PC-9 (cell line): ENCODE measurements at places on chromosomes 7 and 10. TPM values are rescaled to one million over a fixed set of nuclear protein-coding genes. Genes with fewer than 3 reads are reported as not detected.

- DNase-seq, result no peak
Observed at GRCh38 chr7:85595750-85596178, 408.9 kb upstream of the SEMA3D start.

- DNase-seq, result no peak
Observed at GRCh38 chr7:65988084-65988483, 6.1 kb upstream of the GUSB start.

- no peak for DNase-seq
Observed at GRCh38 chr7:114806590-114807162, 115.2 kb upstream of the MDFIC start.

DNA sequence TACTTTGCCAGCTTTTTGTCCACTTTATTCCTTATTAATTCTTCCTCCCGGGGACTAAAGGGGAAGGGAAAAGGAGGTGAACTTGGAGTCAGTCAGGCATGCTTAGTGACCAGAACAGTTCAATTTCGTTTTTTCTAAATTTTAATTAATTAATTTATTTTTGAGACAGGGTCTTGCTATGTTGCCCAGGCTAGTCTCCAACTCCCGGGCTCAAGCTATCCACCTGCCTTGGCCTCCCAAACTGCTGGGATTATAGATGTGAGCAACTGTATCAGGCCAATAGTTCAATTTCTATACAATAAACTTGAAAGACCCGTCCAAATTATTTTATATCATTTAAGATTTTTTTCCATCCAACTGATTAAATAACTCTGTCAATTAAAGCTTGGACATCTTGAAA, 1.3 kb upstream of the SLF2 start:
- no peak for DNase-seq

GRCh38 chr10:63899673-63900300, 378.6 kb downstream of the REEP3 start:
- no peak for DNase-seq

DNA sequence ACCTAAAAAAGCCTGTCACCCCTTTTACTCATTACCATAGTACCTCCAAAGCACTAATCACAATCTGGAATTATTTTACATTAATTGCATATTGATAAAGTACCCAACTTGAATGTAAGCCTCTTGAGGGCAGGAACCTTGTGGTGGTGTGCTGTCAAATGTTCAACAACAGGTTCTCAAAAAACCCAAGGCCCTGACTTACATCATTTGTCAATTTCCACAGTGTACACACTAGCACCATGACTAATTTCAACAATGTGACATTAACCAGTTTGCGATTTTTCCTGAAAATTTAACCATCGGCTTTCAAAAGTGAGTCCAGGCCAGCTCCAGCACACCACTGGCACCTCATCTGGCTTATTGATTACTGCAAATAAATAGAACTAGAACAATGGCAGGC, 87.5 kb downstream of the SVOPL start:
- no peak for DNase-seq

The CRPPA gene
- total RNA-seq, result 8.0 and 9.2 TPM in 2 replicates

The DNAJC12 gene
- 0.33 TPM in 1 of 2 replicates, not detected in the other for total RNA-seq

The RPEL1 gene
- not detected in 2 replicates for total RNA-seq
